HT1080 (cell line): ENCODE measurements at places on chromosomes 1 and 21.

- no peak for DNase-seq
These were observed 8.2 kb upstream of the PRMT6 start for GRCh38 chr1:107048241-107048640.

- no peak for DNase-seq
These were observed 684 bp downstream of the LTN1 start for GRCh38 chr21:28991861-28992525.

GRCh38 chr1:115539736-115540135 lies 102.0 kb upstream of the VANGL1 start:
- DNase-seq, result no peak

GRCh38 chr1:199123615-199124014 lies 484.8 kb downstream of the PTPRC start:
- peak; percentile 45 for DNase-seq

DNA sequence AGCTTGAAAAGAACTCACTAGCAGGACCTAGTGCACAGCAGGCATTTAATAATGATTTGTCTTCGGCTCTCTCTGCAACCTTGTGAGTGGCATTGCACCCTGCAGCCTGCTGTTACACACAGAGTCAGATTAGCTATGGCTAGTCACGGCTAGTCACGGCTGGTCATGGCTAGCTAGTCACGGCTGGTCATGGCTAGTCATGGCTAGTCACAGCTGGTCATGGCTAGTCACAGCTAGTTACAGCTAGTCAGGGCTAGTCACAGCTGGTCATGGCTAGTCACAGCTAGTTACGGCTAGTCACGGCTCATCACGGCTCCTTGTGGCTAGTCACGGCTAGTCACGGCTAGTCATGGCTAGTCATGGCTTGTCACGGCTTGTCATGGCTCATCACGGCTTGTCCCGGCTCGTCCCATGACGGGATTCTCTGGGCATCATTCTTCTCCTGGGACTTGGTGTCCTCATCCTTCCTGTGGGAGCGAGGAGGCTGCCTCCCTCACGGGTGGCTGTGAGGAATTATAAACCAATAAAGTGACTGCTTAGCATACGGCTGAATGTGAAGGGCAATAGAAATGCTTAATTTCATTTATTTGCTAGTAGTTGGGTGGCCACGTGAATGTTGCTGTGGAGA lies 12.5 kb upstream of the KIF26B start:
- DNase-seq, result no peak

GRCh38 chr1:114723457-114723856 lies 6.9 kb upstream of the NRAS start:
- DNase-seq, result no peak

- no peak for DNase-seq
These were observed 203.8 kb downstream of the LMX1A start for GRCh38 chr1:165152727-165153126.

DNA sequence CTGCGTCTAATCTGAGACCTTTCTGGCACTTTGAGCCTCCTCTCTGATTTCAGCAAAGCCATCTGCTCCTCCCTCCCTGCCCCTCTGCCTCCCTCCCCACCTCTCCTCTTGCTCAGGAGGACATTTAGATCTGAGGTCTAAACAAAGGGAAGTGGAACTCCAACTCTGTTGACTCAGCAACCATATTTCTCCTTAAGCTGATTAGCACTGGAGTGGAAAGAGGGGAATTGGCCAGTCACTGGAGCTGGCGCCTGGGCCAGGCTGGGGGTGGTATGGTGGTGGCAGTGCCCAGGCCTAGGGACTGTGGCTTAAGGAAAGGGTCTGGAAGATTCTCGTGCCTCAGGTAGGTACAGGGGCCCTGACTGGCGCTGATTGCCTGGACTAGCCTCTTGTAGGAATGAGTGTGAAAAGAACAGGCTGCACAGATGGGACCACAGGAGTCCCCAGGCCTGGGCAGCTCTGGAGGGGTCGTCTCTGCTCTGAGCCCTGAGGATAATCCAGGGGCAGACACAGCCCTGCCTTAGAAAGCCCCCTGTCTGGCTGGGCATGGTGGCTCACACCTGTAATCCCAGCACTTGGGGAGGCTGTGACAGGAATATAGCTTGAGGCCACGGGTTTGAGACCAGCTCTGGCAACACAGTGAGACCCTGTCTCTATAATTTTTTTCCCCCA lies 11.9 kb downstream of the SH2D2A start:
- no peak for DNase-seq

- no peak for DNase-seq
These were observed 212.9 kb downstream of the KCNH1 start for GRCh38 chr1:210920716-210921694.

GRCh38 chr1:53359934-53360276 lies 32.0 kb upstream of the LRP8 start:
- DNase-seq, result peak; percentile 47

GRCh38 chr1:213720032-213720431 lies 267.7 kb upstream of the PROX1 start:
- no peak for DNase-seq

GRCh38 chr1:161131523-161132409 lies 701 bp downstream of the DEDD start:
- peak; percentile 6 for DNase-seq

DNA sequence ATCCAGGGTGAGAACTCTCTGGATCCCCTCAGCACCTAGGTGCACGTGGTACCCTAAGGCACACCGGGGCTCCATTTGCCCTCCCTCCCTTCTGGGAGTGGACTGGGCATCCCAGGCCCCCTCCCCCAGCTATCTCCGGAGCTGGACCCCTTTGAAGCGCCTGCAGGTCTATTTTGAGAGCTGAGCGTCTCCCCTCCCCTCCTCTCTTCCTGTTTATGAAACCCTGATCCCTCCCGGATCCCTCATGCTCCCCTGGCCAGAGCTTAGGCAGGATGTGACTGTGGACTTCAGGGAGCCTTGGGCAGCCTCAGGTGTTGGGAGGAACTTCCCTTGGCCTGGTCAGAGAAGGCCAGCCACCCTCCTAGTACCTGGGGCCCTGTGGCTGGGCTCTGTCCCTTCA lies 10.2 kb downstream of the RPS6KA1 start:
- DNase-seq, result peak; percentile 20

- no peak for DNase-seq
These were observed 48.0 kb downstream of the ABCA4 start for GRCh38 chr1:94072840-94073522.

DNA sequence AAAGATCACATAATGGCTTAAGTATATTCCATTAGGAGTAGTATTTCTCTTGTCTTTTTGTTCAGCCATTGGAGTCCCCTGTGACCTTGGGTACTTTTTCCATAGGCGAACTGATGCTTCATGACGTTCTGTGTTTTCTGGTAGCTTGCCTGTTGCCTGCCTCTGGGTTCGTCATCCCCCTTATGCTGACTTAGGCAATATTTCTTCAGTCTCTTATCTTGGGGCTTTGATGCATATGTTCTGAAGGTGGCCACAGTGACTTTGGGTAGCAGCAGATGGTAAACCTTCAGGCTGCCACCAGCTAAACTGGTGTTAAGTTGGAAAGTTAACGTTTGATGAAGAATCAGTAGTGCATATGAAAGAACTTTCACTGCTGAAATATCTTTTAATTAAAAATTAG lies 170.2 kb downstream of the RPS6KC1 start:
- DNase-seq, result no peak

DNA sequence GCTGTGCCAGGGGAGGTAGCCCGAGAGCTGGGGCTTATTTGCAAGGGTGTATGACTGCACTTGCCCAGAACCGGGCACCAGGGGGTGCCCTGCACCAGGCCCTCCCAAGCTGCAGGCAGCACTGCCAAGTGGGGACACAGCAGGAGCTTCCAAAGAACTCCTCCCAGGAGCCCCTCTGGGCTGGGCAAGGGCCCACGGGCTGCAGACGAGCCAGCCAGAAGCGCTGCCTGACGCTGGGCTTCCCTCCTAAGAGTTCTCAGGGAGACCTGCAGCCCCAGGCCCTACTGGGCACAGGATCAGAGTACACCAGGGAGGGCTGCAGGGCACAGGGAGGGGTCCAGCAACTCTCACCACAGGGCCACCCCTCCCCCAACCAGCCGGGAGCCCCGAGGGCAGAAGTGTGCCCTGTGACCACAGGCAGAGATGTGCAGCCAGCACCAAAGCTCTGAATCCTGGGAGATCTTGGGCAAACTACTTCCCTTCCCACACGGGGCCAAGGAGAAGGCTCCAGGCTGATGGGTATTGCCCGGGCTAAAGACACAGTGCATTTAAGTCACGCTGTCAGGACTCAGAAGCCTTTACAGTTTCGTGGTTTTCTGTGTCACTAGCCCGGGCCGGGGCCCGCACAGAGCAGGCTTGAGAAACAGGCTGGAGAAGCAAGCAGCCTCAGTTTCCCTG lies 63.4 kb downstream of the KCNAB2 start:
- DNase-seq, result peak; percentile 61

- DNase-seq, result peak; percentile 51
These were observed 41.0 kb upstream of the DR1 start for GRCh38 chr1:93304716-93305138.

GRCh38 chr1:219460896-219461815 lies 151.7 kb downstream of the ZC3H11B start:
- DNase-seq, result no peak

- no peak for DNase-seq
These were observed 140.8 kb downstream of the PTGER3 start for GRCh38 chr1:70906800-70907199.

DNA sequence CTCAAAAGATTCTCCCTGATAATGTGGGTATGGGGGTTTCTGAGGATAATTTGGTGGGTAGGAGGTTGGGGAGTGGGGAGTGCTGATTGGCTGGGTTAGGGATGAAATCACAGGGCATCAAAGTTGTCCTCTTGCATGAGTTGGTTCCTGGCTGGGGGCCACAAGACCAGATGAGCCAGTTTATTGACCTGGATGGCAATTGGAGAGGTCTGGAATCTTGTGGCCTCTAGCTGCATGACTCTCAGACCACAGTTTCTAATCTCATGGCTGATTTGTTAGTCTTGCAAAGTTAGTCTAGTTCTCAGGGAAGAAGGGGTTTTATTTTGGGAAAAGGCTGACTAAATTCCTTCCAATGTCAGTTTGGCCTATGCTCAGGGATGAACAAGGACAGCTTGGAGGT lies 3.3 kb upstream of the GBP1 start:
- DNase-seq, result peak; percentile 67

GRCh38 chr1:242641461-242641860 lies 117.0 kb upstream of the PLD5 start:
- no peak for DNase-seq

GRCh38 chr21:17650292-17650691 lies 37.6 kb upstream of the BTG3 start:
- no peak for DNase-seq

DNA sequence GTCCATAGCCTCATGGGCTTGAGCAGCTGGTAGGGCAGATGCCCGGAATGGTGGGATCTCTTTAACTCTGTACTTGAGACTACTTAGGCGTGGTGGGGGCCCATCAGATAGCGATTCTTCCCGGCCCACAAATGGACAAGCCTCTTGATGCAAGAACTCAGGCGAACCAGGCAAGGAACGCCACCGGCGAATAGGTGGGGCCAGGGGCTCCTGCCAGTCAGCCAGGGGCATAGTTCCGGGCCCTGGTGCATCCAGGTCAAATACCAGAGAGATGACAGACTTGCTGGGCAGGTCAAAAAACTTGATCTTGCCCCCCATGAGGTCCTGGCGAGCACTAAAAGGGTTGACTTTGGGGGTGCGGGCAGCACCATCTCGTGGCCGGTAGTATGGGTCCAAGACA lies 4.8 kb upstream of the MUTYH start:
- no peak for DNase-seq

GRCh38 chr21:42567861-42568260 lies 54.2 kb downstream of the SLC37A1 start:
- no peak for DNase-seq

DNA sequence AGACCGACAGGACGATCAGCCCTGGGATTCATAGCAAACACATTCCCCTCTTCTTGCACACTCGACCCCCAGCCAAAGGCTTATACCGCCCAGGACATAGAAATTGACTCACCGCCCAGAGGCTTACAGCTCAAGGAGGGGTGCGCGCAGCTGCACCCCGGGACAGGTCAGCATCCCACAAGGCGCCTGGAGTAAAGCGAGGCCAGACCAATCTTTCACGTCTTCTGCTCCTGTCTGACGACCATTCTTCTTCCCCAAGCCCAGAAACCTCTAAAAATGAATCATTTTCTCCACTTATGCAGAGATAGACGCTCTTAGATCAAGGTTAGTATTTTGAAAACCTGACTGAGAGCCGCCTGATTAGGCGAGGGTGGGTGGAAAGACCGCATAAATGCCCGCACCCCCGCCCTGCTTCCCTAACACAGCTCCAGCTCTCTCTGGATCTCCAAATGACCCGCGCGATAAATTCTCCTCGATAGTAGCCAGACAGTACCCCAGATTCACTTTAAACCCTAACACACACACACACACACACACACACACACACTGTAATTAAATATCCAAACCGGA lies 1.9 kb upstream of the LHX8 start:
- no peak for DNase-seq
